GM23338 (cell line): ENCODE measurements at places on chromosomes 16 and 17.

- DNase-seq, result peak; percentile 80
Observed at GRCh38 chr17:38578229-38579082, 27.3 kb downstream of the SRCIN1 start.

GRCh38 chr17:41009936-41010335 is 1.0 kb upstream of the KRTAP3-1 start:
- no peak for DNase-seq

- DNase-seq, result peak; percentile 93
Observed at GRCh38 chr17:45149037-45149668, 878 bp downstream of the HEXIM1 start.

- DNase-seq, result no peak
Observed at GRCh38 chr17:50260501-50260911, 13.8 kb upstream of the TMEM92 start.

DNA sequence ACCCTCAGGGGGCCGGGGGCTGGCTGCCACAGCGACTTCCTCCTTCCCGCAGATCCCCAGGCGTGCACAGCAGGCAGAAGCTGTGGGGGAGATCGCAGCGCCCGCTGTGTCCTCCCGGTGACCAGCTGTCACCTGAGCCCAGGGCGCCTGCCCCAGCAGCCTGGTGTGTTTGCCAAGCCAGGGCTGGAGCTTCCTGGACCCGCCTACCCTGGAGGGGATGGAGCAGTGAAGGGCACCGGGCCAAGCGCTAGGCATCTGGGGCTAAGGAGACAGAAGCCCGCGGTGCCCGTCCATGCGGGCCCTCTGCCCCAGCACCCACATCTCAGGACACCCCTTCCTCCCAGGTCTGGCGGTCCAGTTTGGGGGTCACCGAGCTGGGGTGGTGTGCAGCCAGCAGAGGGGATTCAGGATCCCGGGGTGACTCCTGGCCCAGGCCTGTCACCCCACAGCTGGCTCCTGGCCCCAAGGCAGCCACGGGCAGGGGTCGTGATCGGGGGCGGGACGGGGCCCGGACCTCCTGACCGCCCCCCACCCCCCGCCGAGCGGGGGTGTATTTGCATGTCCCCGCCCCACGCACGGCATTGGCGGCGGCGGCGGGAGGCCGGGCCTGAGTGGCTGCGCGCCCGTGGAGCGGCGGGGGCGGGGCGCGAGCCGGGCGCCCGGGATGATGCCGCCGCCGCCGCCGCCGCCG is at the start of gene RAB26:
Gene RAB26, plus strand, starts transcription at position 645 of the 691 bp plus-strand sequence. CDS start 159 bp downstream, outside the sequence.
- peak; percentile 91 for DNase-seq

DNA sequence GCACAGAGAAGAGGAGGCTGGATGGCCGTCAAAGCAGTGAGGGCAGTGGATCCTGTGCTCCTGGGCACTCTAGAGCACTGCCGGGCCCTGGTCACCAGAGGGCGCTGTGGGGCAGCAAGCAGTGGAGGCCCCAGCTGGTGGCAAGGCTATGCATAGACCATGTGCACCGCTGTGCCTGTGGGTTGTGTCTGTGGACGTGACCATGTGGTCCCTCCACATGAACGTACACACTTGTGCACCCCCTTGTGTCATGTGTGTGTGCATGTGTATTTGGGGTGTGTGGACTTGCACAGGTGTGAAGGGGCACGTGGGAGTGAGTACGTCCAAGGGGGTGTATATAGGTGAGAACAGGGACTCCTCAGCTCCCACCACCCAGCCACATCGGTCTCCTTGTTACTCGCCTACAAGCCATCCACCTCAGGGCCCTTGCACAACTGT is 4.4 kb upstream of the MAP2K3 start:
- DNase-seq, result peak; percentile 84

GRCh38 chr17:47716375-47716774 is 16.7 kb upstream of the TBX21 start:
- no peak for DNase-seq

- DNase-seq, result peak; percentile 36
Observed at GRCh38 chr16:85384833-85385462, 228.2 kb upstream of the GSE1 start.

DNA sequence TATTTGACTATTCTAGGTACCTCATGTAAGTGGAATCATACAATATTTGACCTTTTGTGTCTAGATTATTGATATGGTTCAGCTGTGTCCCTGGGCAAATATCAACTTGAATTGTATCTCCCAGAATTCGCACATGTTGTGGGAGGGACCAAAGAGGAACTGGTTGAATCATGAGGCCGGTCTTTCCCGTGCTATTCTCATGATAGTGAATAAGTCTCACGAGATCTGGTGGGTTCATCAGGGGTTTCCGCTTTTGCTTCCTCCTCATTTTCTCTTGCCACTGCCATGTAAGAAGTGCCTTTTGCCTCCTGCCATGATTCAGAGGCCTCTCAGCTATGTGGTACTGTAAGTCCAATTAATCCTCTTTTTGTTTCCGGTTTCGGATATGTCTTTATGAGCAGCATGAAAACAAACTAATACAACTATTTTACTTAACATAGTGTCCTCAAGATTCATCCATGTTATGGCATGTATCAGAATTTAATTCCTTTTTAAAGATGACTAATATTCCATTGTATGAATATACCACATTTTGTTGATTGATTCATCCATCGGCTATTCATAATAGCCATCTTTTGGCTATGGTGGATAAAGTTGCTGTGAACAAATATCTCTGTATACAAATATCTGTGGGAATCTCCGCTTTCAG is 129.1 kb downstream of the FTO start:
- no peak for DNase-seq

DNA sequence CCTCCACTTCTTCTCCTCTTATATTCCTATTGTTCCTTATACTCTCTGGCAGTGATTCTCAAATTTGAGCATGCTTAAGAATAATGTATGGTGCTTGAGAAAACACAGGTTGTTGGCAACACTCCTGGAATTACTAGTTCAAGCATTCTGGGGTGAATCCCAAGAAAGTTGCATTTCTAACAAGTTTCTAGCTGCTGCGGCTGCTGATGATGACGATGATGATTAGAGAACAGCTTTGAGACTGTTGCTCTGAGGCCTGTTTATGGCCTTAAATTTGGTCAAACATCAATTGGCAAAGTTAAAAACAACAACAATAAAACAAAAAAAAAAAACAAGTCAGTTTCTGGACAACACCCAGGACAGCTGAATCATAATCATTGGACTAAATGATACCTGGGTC is 961.9 kb downstream of the CDH11 start:
- DNase-seq, result no peak

- DNase-seq, result peak; percentile 98
Observed at GRCh38 chr16:89701425-89702406, at the start of gene SPATA2L. SPATA2L (minus strand) TSS chr16:89701705; CDS start chr16:89701232, 473 bp downstream.

GRCh38 chr17:40475234-40475908 is 26.1 kb downstream of the TNS4 start:
- no peak for DNase-seq

DNA sequence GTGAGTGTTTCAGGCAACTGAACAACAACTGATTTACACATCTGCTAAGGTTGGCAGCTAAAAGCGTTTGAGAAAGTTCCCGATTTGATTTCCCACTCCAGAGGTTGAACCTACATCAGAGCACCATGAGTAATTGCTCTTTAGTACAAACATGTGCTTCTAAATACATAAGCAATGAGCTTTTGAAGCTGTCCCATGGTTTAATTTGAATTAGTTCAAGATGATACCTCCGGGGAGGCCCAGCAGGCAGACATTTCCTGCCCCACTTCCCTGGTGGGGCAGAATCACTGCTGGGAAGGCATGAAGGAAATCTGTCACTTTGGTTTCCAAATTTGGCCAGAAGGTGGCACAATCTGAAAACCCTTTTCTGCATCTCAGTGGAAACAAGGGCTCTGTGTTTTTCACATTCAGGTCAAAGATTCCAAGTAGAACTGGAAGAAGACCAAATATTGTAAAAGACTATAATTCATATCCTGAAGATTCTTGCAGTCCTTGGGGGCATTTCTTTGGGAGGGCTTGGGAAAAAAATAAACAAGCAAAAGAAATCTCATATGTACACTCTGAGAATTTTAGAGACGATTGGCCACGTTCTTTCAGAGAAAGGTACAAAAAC is 176.2 kb upstream of the FAM20A start:
- DNase-seq, result peak; percentile 74

DNA sequence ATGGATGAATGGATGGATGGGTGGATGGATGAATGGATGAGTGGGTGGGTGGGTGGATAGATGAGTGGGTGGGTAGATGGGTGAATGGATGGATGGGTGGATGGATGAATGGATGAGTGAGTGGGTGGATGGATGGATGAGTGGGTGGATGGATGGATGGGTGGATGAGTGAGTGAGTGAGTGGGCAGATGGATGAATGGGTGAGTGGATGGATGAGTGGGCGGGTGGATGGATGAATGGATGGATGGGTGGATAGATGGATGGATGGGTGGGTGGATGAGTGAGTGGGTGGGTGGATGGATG is 6.4 kb upstream of the KATNB1 start:
- no peak for DNase-seq

DNA sequence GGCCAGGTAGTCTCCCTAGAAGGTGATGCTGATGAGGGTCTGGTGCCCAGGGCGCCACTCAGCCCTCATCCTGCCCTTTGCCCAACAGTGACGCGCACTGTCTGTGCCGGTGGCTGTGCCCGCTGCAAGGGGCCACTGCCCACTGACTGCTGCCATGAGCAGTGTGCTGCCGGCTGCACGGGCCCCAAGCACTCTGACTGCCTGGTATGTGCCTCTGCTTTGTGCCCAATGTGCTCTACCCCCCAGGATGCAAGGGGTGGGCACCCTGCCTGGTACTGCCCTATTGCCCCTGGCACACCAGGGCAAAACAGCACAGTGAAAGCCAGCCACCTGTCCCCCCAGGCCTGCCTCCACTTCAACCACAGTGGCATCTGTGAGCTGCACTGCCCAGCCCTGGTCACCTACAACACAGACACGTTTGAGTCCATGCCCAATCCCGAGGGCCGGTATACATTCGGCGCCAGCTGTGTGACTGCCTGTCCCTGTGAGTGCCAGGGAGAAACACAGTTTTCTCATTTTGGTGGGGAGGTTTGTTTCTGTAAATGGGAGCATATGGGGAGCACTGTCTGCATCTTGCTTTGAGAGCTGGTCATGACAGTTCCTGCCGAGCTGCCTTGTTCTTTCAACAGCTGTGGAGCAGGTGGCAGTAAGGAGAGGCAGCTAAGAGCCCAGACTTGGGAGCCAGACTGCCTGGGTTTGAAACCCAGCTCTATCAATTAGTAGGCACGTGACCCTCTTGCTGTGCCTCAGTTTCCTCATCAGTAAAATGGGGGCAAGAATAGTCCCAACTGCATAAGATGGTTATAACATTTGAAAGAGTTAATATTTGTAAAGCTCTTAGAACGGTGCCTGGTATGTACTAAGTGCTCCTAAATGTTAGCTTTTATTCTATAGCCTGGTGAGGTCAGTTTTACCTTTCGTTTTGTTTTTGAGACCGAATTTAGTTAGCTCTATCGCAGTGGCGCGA is 10.4 kb downstream of the ERBB2 start:
- no peak for DNase-seq

DNA sequence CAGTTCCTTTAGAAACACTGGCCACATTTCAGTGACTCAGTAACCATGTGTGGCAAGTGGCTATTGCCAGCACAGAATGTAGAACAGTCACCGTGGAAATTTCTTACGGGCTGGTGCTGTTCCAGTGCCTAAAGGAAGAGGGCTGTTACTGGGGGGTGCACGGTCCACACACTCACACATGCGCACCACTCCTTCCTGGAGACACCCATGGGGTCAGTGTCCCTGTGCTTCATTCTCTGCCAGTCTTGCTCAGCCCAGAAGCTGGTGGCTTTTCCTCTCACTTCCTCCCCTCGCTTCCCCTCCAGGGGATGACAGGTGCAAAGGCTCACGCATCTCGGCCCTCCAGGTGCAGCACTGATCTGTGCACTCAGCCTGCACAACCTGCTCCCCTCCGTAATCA is 115.6 kb downstream of the CCDC182 start:
- no peak for DNase-seq

GRCh38 chr16:9345880-9346279 is 254.4 kb downstream of the HAPSTR1 start:
- DNase-seq, result no peak

- no peak for DNase-seq
Observed at GRCh38 chr17:17957584-17957916, 14.7 kb downstream of the TOM1L2 start.

DNA sequence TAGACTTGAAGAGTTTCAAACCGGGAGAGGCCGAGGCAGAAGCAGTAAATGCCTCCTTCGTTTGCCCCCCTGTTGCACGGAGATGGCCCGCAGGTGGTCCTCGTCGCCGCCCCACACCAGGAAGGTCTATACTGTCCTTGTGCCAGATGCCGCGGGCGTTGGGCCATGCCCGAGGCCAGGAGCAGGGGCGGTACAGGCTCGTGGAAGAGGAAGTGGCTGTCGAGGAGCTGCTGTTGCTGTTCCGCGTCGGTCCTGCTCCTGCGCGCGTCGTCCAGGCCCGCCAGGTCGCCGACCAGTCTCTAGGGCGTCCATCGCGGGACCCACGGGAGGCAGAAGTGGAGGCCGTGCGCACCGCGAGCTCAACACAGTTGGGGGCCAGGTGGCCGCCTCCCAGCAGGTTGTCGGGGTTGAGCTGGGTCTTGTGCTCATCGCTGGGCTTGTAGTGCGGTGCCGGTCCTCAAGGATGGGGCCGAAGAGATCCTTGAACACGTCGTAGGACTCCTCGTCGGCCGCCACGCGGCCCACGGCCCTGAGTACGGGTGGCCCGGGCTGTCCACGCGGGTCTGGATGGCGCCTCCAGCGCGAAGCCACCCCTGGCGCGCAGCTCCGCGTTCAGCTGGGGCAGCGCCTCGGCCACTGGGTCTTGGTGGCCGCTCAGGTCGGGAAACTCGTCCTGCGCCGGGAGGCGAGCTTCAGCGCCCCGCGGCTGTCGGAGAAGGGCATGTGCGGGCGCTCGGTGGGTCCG is 13.1 kb upstream of the C16orf87 start:
- DNase-seq, result peak; percentile 19

DNA sequence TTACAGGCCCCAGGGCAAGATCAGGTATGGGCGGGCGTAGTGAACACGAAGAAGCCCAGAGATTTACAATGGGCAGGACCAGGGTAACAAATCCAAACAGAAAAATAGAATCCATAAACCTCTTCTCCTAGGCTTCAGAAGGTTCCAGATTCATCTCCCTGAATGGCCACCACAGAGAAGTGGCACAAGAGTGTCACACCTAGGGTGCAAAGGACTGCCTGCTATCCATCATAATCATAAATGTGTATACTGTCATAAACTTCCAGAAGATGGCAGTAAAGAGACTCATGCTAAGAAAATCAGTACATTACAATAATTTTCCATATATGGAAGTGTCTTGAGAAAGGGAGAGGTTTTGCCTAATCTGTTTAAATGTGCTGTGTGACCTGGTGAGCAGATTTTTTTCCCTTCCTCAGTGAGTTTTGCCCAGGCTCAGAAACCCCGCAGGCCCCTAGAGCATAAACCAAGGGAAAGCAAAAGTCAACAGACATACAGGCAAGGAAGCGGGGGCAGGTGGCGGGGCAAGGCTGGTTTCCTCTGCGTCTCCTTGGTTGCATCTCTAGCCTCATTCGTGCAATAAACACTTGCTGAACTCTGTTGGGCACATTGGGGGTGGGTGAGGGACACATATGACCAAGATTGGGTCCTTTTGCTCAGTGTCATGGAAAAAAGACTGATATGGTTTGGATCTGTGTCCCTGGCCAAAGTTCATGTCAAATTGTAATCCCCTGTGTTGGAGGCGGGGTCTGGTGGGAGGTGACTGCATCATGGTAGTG is 92.0 kb upstream of the CDH5 start:
- DNase-seq, result no peak

GRCh38 chr17:8080799-8081219 is 6.7 kb downstream of the ALOX12B start:
- DNase-seq, result peak; percentile 49

- peak; percentile 90 for DNase-seq
Observed at GRCh38 chr17:51461578-51462004, 201.2 kb downstream of the UTP18 start.
